SK-N-SH (cell line): ENCODE measurements at places on chromosomes 2 and 18. TPM values are rescaled to one million over a fixed set of nuclear protein-coding genes. Genes with fewer than 3 reads are reported as not detected.

DNA sequence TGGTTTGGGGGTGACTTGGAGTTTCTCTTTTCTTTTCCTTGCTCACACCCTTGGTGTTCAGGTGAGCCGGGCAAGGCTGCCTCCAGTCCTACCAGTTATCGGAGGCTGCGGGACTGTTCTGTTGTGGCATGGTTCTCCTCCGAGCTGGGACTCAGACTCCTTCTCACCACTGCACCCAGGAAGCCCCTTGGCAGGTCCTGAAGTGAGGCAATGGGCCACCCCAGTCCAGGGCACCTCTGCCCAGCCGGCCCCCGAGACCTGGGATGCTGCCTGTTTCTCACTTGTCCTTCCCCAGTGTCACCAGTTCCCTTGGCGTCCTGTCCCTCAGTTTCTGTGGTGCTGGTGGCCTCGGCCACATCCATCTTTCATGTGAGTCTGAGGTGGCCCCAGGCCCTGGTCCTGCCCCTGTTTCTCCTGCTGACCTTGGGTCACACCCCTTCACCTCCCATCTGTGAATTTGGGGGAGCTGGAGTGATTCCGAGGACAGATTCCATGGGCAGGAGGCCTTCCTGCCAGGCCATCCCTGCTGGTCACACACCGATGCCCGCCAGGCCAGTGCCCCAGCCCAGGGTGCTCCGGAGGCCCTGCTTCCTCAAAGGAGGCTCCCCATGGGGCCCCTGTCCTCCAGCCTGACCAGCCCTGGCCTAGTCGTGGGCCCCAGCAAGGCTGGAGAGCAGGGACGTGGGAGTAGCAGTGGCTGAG lies 6.6 kb upstream of the KLHL30 start:
- DNase-seq: no peak

DNA sequence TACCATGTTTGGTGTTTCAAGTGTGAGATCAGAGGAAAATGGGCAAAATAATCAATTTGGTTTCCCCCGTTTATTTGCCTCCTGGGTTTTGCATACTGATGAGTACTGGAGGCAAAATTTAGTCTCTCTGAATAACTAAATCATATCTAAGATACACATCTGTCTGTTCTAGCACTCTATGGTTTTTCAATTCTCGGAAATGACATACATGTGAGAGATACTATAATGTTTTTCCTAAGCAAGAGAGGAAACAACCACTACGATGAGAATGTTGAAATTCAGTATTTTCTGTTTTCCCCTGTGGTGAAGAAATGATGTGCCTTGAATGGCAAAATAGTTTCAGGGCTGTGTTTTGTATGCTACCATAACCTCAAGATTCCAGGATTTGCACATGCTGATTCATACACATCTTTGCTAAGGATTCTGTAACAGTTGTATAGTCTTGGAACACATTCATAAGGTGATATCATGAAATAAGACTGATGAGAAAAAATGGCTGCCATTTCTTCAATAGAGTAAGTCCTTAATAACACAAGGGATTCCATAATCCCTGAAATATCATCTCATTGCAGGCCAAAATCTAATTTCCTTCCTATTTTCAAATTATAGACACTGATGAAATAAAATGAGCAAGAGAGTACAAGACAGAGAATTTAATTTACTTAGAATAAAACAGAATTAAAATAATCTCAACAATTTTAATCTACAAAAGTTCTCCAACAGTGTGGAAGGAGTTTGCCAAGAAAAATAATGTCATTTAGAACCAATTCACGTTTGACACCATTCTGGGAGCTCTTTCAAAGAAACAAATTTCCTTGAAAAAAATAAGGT lies 316.6 kb downstream of the FIGN start:
- DNase-seq: no peak

DNA sequence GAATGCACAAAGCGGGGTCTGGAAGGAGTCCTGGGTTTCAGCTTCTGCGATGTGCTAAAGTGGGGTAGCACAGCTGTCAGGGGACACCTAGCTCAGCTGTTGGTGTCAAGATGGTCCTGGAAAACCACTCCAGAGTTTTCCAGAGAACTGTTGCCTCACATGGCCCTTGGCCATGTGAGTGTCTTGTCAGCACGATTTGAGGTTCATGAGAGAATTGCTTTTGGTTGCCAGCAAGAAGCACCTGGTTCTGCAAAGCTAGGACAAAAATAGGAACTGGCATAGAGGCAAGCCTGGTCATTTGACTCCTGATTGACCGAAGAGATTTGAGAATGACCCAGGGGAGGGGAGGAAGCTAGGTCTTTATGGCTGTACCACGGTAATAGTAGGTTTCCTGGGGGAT lies 50.4 kb upstream of the CTLA4 start:
- DNase-seq: no peak

- DNase-seq: no peak
These were observed 682 bp upstream of the LNPK start for GRCh38 chr2:176002688-176003210.

Gene NYAP2
- not detected in 2 replicates for polyA plus RNA-seq

Gene CBLN2
- polyA plus RNA-seq: 0.28 and 0.37 TPM in 2 replicates
